NCI-H146 (cell line): ENCODE measurements at places on chromosomes 7 and 10.

GRCh38 chr7:80107278-80107677, 27.4 kb upstream of the GNAI1 start:
- no peak for DNase-seq

DNA sequence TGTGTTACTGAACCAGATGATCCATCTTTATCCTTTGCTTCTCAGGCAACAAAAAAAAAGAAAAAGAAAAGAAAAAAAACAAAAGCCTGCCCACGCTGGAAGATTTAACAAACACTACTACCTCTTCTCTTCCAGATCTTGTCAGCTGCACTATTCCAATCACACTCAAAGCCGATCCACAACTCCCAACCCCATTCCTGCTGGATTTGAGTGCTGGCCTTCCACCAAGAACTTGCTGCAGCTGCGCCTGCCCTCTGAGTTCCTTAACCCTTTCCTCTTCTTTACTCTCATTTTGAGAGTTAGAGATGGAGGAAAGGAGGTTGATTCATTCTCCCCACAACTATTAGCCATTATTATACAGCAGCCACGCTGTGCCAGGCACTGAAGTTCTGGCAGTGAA, 16.0 kb upstream of the ITGA8 start:
- no peak for DNase-seq

DNA sequence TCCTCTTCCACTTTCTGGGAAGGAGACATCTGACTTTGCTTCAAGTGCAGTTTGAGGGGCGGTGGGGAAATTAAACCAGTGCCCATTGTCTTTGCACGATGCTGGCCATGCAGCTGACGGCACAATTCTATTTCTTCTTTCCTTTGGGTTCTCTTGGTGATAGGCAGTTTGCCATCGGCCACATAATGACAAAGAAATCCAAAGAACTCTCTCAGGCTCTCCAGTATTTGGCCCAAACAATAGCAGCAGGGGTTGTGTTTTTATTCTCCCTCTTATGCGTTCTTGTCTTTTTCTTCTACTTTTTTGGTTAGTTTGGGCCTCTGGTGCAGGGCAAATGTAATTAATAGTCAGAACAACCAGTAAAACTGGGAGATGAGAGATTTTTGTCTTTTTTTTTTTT, 147.0 kb downstream of the EMX2 start:
- DNase-seq: no peak

- no peak for DNase-seq
These were observed 496.8 kb downstream of the TFEC start for GRCh38 chr7:115533785-115534184.

DNA sequence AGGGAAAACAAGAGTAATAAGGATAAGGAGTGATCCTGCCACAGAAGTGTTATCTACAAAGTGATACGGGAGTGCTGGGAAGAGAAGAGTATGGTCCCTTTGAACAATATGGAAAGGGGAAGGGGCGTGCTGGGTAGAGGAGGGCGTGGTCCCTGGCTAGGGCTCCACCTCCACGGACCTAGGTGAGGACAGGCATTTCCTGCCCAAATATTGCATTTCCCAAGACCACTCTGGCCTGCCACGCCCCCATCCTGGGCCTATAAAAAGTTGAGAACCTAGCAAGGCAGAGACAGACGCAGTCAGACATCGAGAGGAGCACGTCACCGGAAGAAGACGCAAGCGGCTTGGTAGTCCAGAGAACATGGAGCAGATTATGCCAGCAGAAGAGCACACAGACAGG, 22.8 kb downstream of the VSTM4 start:
- DNase-seq: no peak

- no peak for DNase-seq
These were observed 22.2 kb upstream of the SRGN start for GRCh38 chr10:69065406-69066361.

DNA sequence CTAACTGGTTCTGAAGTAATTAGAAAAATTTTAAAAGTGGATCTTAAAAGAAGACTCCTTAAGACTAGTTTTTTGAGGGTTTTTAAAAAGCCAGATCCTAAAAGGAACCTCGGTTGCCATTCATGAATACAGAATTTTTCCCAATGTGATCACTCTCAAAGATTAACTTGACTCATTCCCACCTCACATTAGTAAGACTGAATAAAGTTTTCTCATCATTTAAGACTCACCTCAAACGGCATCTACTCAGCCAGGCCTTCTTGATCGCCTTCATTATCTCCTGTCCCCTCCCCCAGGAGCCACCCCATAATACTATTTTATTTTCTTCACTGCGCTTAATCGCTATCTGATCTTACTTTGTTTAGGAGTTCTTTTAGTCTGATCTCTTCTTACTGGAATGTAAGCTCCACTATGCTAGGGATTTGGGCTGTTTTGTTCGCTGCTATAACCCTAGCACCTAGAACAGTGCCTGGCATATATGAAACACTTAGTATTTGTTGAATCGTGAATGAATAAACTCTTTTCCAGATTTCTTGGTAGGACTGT, 55.9 kb upstream of the PCGF5 start:
- no peak for DNase-seq
